ENCODE measurements at places on chromosomes 16 and 17. TPM values are rescaled to one million over a fixed set of nuclear protein-coding genes. Genes with fewer than 3 reads are reported as not detected.

DNA sequence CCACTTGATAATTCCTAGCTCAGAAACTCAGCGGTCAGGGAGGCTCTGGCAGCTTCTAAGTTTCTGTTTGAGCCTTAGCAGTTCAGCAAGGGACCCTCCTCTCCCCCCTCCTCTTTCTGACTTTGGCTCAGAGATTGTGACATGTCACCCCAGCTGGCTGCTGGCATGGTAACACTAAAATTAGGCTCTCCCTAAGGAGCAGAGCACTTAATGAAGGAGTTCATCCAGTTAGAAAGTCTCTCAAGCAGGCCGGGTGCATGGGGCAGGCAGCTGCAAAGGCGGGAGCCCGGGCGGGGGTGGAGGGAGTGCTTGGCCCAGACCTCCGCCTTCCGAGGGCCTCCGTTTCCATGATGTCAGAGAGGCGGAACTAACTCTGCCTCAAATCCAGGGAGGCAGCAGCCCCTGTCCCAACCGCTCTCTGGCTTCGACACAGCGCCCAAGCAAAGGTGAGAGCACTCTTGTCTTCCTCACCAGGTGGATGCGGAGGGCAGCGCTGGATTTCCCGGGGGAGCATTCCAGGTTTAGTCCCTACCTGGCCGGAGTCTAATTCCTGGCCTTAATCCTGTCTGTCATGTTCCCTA lies 128.0 kb upstream of the PLCG2 start:
- H3K27ac ChIP-seq = peak overlapping the region; percentile 87
- H3K27me3 ChIP-seq = no peaks in the 10 kb centered on the region
- peak overlapping the region; percentile 45 for H3K4me3 ChIP-seq
- H3K36me3 ChIP-seq = peaks cover 7% of the 10 kb centered on the region
- H3K4me1 ChIP-seq = peaks cover 72% of the 10 kb centered on the region

GRCh38 chr17:41433586-41433985 lies 7.2 kb downstream of the KRT38 start:
- no peaks in the 10 kb centered on the region for H3K4me1 ChIP-seq
- H3K36me3 ChIP-seq = no peaks in the 10 kb centered on the region
- no peak overlapping the region for H3K27ac ChIP-seq
- no peak for DNase-seq

DNA sequence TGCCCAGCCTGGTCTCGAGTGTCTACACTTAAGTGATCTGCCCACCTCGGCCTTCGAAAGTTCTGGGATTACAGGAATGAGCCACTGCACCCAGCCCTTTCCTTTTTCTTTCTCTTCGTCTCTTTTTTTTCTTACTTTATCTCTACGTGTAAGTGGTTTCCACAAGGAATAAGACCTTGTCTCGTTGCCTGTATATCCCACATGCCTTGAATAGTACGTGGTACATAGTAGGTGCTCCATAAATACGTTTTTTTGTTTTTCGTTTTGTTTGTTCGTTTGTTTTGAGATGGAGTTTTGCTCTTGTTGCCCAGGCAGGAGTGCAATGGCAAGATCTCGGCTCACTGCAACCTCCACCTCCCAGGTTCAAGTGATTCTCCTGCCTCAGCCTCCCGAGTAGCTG lies 86.0 kb downstream of the YPEL2 start:
- H3K36me3 ChIP-seq = no peaks in the 10 kb centered on the region
- H3K4me3 ChIP-seq = no peak overlapping the region
- H3K27ac ChIP-seq = no peak overlapping the region
- no peaks in the 10 kb centered on the region for H3K27me3 ChIP-seq
- peaks cover 10% of the 10 kb centered on the region for H3K4me1 ChIP-seq

DNA sequence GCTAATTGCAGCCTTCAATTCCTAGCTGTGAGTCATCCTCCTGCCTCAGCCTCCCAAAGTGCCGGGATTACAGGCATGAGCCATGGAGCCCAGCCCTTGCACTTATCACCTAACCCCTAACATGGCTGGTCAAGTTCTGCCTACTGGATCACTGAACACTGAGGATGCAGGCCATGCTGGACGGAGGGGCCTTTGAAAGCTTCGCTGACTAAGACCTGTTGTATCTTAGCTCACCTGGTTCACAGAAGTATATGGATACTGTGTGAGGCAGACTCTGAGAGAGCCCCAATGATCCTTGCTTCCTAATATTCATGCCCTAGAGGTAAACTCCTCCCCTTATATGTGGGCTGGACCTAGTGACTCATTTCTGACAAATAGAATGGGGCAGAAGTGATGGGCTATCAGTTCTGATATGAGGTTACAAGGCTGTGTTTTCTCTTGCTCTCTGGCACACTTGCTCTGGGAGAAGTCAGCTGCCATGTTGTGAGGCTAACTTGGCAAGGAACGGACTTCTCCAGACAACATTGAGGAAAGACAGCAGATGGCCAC lies 11.7 kb upstream of the TMIGD1 start:
- DNase-seq = no peak
- H3K36me3 ChIP-seq = no peaks in the 10 kb centered on the region
- no peaks in the 10 kb centered on the region for H3K27me3 ChIP-seq
- H3K27ac ChIP-seq = no peak overlapping the region
- H3K4me3 ChIP-seq = no peak overlapping the region
- H3K4me1 ChIP-seq = peaks cover 2% of the 10 kb centered on the region

GRCh38 chr16:28186752-28187151 lies 25.0 kb downstream of the XPO6 start:
- no peak for DNase-seq
- H3K27ac ChIP-seq = no peak overlapping the region
- H3K36me3 ChIP-seq = no peaks in the 10 kb centered on the region
- H3K4me3 ChIP-seq = no peak overlapping the region

The SLC35G6 gene
- not detected for total RNA-seq

- DNase-seq = no peak
- no peaks in the 10 kb centered on the region for H3K27me3 ChIP-seq
- peaks cover 58% of the 10 kb centered on the region for H3K36me3 ChIP-seq
- H3K27ac ChIP-seq = no peak overlapping the region
- H3K4me1 ChIP-seq = peaks cover 41% of the 10 kb centered on the region
- H3K4me3 ChIP-seq = no peak overlapping the region
Observed at GRCh38 chr17:38891441-38891840, 21.6 kb downstream of the LASP1 start.

Data from sigmoid colon (tissue), 7 donors.